ENCODE measurements at places on chromosomes 12 and 14.

DNA sequence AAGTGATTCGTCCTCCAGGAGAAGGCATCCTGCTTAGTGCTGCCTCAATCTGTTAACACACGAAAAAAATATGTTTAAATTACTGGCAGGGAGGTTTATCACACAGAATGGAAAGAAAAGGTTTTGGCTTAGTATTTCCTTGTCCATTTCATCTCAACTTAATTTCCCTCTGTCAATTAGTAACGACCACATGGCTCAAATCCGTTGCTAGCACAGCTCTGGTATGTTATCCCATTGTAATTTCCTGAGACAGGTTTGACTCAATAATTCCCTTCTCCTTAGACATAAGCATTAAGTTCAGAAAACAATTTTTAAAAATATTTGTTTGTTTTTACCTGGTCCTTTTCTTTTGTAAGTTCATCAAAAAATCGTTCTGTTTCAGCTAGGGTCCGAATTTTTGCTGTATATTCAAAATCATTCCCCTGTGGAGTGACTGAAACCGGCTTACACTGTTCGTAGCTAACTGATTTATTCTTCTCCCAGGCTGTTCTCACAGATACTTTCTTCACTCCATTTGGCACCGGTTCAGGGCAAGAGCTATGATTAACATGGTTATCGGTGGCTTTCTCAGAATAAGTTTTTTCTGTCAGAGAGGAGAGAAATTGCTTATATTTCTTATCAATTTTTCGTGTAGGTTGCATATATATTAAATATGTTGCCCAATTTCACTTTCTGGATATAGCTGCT is 10.1 kb upstream of the PITPNM2 start:
- no peak for DNase-seq

- DNase-seq = no peak
Observed at GRCh38 chr14:99327050-99327449, 55.1 kb upstream of the BCL11B start.

- no peak for DNase-seq
Observed at GRCh38 chr12:121789800-121790728, 3.4 kb downstream of the RHOF start.

GRCh38 chr14:76696361-76696760 is 64.9 kb upstream of the VASH1 start:
- no peak for DNase-seq

DNA sequence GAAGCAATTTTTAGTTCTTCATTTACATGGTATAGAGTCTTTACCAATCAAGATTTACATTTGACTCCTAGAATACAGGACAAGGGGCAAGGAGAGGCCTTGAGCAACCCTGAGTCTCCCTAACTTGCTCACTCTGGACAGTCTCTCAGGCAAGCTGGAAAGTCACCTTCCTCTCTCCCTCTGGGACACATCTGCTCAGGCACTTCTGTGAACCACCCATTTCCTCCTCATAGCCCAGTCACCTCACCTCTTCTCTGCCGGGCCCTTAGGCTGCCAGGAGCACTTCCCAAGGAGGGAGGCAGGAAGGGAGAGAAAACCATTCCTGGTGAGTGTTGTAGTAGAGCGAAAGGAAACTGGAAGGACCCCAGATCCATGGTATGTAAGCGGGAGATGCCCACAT is 202.8 kb downstream of the TTC7B start:
- no peak for DNase-seq

DNA sequence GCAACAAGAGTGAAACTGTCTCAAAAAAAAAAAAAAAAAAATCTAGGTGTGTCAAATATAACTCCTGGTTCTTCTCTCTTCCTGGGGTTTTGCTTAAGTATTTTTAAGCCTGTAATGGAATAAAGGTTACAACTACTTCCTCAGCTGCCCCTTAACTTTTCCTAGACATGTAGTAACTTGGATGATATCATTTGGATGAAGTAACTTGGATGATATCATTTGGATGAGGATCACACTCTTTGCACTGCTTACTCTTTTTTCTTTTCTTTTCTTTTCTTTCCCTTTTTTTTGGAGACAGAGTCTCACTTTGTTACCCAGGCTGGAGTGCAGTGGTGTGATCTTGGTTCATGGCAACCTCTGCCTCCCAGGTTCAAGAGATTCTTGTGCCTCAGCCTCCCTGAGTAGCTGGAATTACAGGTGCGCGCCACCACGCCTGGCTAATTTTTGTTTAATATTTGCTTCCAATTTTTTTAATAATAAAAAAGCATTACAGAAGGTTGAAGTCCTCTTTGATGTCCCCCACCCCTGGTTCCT is 775 bp upstream of the FAM186A start:
- no peak for DNase-seq

DNA sequence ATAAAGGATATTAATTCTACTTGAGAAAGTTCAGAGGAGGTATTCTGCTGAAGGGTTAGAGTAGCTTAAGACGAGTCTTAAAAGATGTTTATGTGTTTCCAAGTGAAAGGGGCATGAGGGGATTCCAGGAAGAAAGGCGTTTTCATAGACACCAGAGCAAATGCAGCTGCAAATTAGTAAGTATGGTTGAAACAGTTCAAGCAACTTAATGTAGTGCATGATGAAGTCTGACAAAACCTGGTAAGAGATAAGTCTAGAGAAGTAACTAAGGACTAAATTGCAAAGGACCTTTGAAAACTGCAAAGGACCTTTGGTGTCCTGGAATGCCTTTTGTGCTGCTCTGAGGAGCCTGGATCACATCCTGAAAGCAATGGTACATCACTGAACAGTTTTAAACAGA is 11.5 kb downstream of the LUM start:
- DNase-seq = no peak

GRCh38 chr12:117045160-117046010 is 53.8 kb downstream of the TESC start:
- DNase-seq = no peak

DNA sequence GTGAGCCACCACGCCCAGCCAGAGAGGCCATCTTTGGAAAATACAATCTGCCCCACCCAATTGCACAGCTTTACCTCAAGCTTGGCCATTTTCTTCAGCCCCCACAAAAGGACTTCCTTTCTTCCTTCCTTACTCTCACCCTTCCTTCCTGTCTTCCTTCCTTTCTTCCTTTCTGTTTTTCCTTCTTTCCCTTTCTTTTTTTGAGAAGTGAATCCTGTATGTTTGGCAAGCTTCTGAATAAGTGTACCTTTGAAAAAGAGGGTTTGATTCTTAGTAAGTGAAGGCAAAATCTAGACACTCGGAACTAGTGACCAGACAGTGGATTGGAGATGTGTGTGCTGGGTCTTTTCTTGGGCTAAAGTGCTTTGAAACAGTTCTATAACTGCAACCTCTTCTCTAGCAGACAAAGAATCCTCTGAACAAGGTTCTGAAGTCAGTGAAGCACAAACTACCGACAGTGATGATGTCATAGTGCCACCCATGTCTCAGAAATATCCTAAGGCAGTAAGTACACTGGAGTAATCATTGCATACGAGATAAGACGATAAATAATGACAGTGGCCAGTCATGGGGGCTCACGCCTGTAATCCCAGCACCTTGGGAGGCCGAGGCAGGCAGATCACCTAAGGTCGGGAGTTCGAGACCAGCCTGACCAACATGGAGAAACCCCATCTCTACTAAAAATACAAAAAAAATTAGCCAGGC is 49.5 kb downstream of the SUPT16H start:
- no peak for DNase-seq

GRCh38 chr12:7136071-7136470 is 5.9 kb downstream of the CLSTN3 start:
- no peak for DNase-seq

- DNase-seq = peak; percentile 84
Observed at GRCh38 chr12:52327052-52327829, 6.0 kb upstream of the KRT83 start.

DNA sequence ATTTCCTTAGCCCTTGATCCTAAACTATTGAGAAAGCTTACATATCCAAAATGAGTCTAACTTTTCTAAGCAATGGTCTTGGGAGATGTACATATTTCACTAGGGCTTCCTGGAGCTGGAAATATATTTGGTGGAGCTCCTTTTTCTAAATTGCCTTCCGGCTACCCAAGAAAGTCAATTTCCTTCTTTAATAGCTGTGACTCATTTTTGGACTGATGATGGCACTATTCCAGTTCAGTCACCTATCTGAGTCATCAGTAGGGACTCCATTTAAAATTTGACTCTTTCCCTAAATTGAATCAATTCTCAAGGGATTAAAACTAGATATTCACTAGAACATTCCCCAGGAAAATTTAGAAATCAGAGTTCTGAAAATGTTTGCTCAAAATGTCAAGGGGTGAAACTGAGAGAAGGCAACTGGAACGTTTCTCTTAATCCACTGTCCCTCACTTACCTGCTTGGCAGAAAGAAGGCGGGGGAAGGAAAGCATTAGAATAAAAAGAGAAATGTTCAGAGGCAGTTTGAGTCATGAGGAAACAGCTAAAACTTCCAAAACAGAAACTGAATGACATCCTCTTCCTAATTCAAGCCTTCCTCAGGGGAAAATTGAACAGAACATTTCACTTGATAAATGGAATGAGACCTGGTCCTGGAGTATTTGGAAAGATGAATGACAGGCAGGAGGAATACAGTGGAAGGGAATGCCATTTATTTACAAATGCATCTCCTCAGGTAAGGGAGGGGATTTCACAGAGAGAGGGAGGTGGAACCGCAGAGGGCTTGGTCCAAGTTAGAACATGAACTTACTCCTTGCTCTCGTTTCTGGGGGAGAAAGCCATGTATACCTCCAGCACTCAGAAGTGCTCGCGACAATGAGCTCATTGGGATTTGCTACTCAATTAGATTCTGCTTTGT is 91.2 kb downstream of the RGS6 start:
- no peak for DNase-seq

- no peak for DNase-seq
Observed at GRCh38 chr12:4158306-4158705, 115.3 kb upstream of the CCND2 start.

GRCh38 chr12:109693653-109694600 is 19.7 kb upstream of the FAM222A start:
- DNase-seq = no peak

DNA sequence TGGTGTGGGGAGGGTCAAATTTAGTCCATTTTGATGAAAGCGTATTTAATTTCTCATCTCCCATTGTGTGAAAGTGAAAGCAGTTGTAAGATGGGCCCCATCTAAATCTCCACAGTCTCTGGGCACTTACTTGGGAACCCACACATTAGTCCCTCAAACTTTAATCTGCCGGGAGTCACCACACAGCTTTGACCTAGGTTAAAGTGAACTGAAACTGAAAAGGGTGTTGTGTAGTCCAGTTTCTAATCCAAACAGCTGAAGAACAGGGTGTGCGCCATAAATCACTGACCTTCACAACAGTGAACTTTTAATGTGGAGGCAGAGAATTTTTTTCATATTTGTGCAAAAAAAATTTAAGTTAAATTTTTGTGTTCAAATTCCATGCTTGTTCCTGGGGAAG is 48.4 kb upstream of the PTPRO start:
- no peak for DNase-seq

DNA sequence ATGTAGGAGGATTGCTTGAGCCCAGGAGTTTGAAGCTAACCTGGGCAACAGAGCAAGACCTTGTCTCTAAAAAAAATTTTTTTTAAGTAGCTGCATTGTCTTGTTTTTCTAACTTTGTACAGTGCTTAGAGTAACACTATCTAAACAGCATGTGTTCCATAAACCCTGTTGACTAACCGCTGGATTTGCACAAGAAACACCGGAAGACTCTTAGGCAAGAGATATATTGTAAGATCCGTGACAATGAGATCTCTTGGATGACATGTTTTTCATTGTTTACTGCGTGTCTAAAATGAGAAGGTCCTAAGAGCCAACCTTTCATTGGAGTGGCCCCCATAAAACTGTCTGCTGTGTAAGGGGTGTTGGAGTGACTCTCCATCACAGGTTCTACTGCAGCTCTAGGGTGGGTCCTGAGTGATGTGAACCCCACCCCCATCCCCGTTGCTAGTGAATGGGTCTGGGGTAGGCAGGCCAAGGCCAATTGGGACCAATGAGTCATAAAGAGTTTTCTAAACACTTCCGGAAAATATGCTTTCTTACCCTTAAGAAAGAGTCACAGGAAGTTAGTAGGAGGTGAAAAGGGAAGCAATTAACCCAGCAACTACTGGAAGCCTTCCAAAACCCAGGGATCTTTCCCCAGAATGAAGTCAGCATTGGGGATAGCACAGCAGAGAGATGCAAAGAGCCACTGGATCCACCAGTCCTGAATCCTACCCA is 24.3 kb upstream of the PCNX1 start:
- peak; percentile 82 for DNase-seq

DNA sequence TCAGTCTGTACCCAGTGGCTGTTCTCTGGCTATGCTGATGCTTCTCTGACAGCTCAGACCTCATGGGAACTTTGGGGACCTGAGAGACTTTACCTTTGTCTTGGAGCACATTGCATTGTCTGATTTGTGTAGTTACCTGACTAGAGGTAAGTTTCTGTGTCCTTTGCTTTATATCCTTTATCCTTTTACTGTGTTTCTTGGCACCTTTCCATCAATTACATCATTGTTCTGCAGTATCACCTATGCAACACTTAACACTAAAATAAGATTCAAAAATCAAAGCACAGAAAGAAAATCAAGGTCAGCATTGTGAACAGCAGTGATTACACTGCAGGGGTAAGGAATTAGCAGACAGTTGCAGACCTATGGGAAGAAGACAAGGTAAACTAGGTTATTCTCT is 43.8 kb downstream of the SLC35F4 start:
- no peak for DNase-seq

DNA sequence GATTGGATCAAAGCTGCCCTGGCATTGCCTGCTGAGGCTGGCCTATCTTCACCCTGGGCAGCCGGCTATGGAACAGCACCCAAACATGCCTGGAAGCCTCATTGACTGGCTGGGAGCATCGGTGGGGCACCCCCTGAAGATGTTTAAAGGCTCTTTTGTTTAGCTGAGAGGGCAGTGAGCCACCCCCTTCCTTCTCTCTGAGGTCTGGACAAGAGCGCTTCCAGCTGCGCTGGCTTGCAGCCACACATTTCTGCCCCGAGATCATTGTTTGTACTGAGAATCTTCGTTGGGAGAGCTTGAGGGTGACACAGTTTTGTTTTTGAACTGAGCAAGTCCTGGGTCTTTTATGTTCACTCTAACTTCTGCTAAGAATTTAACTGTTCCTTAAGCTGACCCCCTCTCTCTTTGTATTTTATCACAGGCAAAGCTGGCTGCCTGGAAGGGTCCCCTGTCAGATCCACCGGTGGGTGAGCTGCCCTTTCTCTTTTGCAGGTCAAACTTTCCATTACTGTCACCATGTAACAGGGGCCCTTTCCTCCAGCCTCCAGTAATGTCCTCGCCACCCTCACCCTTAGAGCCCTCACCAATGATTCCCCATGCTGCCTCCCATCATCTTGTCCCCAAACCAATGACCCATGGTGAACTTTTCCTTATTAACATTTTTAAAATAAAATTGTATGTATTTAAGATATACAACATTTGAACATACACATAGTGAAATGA is 212.2 kb downstream of the KIF26A start:
- no peak for DNase-seq

- DNase-seq = no peak
Observed at GRCh38 chr12:85043829-85044228, 7.7 kb downstream of the LRRIQ1 start.

Data from HFF-Myc (cell line).